ENCODE measurements at places on chromosomes 1 and 21.

DNA sequence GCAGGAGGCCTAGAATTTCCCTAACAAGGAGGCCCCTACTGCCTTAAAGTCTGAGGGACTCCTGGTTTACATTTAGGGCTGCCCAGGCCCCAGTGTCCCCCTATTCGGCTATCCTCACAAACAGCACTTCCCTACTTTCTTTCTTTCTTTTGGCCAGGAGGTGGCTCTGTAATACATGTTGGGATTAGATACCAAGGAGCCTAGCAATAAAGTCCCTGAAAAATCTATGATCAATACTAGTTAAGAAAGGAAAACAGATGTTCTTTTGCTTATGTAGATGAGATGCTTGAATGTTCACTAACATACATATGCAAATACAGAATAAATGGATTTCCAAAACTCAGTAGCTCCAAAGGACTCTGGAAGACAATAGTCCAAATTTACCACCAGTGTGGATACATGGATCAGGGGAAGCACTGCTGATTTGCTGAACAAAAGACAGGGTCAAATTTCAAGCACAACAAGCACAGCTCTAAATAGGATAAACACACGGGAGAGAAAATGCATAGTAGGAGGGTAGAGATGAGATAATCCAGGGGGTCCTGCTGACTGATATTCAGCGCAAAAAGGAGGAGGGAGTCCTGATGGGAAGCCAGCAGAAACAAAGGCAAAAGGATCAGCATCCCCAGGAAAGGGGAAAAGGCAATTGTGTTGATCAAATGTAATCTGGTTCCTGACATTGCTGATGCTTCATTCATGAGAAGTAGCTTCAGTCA lies 240.0 kb downstream of the NUF2 start:
- no peak for DNase-seq

- DNase-seq, result no peak
Measured at GRCh38 chr1:62285984-62286785, 33.0 kb downstream of the KANK4 start.

GRCh38 chr1:11025618-11026017 lies 13.2 kb downstream of the TARDBP start:
- DNase-seq, result no peak

DNA sequence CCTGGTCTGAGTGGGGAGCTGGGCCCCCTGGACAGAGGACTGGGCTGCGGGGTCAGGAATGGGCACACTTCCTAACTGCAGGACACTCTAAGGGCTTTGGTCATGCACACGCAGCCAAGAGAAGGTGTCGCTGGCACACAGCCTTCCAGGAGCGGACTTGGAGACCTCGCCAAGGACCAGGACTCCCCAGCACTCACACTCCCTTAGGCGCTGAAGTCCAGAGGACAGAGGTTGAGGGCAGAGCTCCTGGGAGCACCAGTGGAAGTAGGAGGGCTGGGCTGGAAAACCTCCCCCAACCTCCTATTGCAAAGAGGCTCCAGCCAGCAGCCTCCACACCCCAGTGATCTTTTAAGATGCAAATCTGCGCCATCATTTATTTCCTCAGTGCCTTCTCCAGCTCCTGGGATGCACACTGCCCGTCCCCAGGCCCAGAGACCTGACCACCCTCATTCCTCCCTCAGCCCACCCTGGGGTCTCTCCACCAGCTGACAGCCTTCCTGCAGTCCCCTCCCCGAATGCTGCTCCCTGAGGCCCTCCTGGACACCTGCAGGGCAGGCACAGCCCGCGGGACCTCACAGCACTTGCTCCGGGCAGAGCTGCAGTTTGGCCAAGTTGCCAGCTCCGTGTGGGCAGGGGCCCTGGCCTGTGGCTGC lies 3.0 kb downstream of the TSPEAR start:
- no peak for DNase-seq

GRCh38 chr1:95139039-95139438 lies 21.9 kb downstream of the TLCD4 start:
- DNase-seq, result no peak

- DNase-seq, result no peak
Measured at GRCh38 chr1:111499026-111499785, 4.2 kb downstream of the ADORA3 start.

DNA sequence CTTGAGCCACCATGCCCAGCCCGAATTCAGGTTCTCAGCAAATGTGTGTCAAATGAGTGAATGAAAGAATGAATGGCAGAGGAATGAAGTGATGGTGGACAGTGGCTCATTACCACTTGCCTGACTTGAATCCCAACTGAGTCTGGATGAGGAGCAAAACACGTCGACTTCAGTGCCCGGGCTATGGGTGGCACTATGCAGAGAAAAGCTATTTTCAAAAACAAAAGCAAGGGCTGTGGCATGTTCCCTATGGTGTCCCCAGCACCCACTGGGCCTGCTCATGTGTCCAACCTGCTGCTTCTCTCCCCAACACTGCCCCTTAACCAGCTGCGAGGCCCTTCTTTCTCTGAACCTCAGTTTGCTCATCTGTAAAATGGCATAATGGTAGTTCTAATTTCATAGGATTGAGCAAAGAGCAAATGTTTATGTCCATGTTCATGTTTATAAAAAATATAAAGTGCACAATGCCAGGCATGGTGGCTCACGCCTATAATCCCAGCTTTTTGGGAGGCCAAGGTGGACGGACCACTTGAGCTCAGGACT lies 4.3 kb upstream of the MAD2L2 start:
- DNase-seq, result no peak
